ENCODE measurements at places on chromosomes 5 and 9. TPM values are rescaled to one million over a fixed set of nuclear protein-coding genes. Genes with fewer than 3 reads are reported as not detected.
A peak's percentile ranks its signal among the peaks of the same experiment; 100 is the strongest.

Gene LHFPL2
- 62.5 TPM for total RNA-seq

Gene MUSK
- total RNA-seq = not detected

Gene PRSS3
- total RNA-seq = not detected

Gene COL15A1
- total RNA-seq = not detected

Gene LECT2
- not detected for total RNA-seq

Gene OR1J1
- total RNA-seq = not detected

Gene KIAA1958
- 6.9 TPM for total RNA-seq

Gene PCDHA4
- total RNA-seq = 10.8 TPM

Gene STK32A
- not detected for total RNA-seq

Gene SEC16A
- 4.4 TPM for total RNA-seq

Gene FBXL7
- 0.12 TPM for total RNA-seq

DNA sequence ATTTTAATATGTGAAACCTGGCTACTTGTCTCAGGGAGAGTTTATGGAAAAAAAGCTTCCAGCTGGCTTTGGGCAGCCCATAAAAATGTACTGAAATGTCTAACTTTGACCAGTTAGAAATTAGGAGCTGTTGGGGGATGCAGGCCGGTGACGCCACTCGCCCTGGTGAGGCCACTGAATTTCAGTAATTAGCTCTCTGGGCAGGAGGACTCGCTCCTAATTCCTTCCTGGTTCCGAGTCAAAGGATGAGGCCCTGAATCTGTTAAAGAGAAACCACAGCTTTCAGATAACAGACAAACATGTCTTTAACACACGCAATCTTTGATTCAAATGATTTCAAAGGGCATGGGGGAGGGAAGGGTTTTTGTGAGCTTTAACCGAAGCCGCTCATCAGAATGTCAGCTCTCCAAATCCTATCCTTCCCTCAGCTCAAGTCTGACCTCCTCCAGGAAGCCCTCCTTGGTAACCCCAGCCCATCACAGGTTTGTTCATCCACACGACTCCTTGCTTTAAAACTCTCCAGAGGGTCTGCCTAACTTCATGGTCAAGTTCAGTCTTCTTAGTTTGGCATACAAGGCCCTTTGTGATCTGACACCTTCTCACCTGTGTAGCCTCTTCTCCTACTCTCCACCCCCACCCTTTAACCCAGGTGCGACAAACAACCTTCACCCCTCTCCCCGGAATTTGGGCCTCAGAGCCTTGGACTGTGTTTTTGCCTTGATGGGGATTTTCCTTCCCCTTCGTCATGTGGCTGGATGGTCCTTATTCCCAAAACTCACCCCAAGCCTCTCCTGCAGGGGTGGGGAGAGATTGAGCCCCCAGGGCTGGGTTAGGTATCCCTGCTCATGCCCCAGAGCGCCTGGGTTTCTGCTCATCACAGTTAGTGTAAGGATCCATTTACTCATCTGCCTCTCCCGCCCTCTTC, 13.6 kb upstream of the PHF19 start:
- DNase-seq = no peak

DNA sequence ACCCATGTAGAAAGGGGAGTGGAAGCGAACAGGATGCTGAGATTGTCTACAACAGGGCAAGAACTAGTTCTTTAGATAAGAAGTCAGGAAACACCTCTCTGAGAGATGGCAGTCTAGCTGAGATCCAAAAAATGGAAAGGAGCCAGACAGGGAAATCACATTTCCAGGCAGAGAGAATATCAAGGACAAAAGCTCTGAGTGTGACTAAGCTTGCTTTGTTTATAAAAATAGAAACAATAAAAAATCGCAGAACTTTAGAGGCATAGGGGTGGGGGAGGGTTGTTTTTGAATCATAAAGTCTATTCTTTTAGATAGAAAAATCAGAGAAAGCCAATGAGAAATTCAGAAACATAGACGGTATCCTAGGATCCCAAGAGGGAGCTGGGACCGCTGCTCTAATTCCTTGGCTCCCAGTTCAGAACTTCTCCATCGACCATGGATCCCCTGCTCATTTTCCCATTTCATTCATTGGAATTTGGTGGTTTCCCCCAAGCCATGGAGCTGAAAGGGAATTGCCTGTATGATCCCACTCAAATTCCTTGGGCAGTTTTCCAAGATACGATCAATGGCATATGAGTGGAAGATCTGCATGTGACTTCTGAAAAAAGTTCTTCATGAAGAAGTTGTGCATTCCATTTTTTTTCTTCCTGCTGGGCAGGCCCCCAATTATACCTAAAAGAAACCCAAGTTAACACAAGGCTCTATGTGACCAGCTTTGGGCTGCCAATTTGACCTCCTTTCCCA, 182.0 kb downstream of the GRIA1 start:
- DNase-seq = no peak

- DNase-seq = no peak
These were observed 892.7 kb downstream of the TLE1 start for GRCh38 chr9:80796632-80797031.

- no peak for DNase-seq
These were observed 165.5 kb downstream of the TLR4 start for GRCh38 chr9:117869712-117870111.

- DNase-seq = no peak
These were observed 20.7 kb upstream of the PTPN3 start for GRCh38 chr9:109518621-109519335.

DNA sequence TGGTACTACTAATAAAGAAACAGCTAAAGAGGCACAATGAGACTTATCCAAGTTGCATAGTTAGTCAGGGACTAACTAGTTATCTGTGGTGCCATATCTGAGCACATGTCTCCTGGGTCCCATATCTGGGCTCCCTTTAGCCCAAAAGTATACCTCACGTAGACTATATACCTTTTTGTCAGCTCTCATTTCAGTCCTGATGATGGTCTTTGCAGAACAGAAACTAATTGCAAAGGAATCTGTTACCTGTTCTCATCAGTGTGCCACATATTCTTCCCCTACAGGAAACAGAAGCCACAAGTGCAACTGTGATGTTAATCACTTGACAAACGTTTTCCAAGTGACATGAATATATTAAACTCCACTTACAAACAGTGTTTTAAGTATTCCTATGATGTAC, 395.2 kb downstream of the KIAA0825 start:
- DNase-seq = no peak

DNA sequence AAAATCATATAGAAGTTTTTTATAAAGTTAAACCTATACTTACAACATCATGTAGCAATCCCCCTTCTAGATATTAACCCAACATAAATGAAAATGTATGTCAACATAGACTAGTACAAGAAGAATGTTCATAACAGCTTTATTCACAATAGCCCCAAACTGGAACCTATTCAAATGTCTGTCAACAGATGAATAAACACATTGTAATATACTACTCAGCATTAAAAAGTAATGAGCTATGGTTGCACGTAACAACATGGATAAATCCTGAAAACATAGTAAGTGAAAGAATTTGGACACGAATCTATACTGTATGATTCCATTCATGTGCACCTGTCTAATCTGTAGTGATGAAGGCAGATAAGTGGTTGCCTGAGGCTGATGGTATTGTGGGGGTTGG, 73.9 kb downstream of the CSNK1G3 start:
- DNase-seq = no peak

- peak; percentile 82 for DNase-seq
These were observed at the start of gene PTAR1 for GRCh38 chr9:69759421-69760277. TSS of gene PTAR1 (minus strand) at chr9:69760011. CDS start at chr9:69759938, 73 bp downstream.

DNA sequence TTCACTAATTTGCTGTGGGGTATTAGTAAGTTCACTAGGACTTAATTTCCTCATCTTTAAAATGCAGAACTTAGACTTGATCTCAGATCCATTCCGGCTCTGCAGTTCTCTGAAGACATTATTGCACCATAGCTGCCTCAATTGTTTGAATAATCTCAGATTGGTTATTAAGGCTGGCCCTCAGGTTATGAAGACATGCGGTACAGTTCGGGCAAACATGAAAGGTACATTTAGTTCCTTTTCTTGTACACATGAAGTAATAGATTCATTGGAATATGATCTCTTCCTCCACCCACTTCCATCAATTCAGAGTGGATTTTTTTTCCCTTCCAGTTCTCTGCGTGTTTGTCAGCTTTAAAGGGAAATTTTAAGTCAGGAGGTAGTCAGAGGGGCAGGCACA, 28.0 kb downstream of the ATP6V0E1 start:
- DNase-seq = no peak

GRCh38 chr9:23322392-23322791, 503.6 kb downstream of the ELAVL2 start:
- DNase-seq = no peak

DNA sequence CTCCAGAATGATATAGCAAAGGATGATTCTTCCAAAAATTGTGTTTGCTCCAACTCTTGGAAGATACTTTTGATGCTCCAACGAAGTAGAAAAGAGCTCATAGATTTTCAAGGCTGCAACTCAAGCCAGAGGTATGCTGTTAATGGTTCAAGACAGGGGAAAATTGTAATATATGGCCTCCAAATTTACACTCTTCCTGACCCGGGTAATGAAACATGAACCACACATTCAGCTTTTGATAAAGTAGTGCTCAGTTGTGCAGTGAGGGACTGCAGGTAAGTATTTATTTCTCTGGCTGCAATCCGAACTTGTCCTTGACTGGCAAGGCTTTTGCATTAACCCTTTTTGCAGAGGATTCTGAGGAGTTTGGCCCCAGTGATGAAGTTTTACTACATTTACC, 446.4 kb downstream of the RASEF start:
- DNase-seq = no peak

GRCh38 chr5:172647352-172648012, 6.4 kb downstream of the NEURL1B start:
- no peak for DNase-seq

GRCh38 chr5:172874647-172875504, 40.8 kb downstream of the ERGIC1 start:
- DNase-seq = no peak

- no peak for DNase-seq
These were observed 806.2 kb downstream of the MTRR start for GRCh38 chr5:8675182-8675581.

- DNase-seq = no peak
These were observed 4.9 kb downstream of the FBXO38 start for GRCh38 chr5:148388696-148389095.

DNA sequence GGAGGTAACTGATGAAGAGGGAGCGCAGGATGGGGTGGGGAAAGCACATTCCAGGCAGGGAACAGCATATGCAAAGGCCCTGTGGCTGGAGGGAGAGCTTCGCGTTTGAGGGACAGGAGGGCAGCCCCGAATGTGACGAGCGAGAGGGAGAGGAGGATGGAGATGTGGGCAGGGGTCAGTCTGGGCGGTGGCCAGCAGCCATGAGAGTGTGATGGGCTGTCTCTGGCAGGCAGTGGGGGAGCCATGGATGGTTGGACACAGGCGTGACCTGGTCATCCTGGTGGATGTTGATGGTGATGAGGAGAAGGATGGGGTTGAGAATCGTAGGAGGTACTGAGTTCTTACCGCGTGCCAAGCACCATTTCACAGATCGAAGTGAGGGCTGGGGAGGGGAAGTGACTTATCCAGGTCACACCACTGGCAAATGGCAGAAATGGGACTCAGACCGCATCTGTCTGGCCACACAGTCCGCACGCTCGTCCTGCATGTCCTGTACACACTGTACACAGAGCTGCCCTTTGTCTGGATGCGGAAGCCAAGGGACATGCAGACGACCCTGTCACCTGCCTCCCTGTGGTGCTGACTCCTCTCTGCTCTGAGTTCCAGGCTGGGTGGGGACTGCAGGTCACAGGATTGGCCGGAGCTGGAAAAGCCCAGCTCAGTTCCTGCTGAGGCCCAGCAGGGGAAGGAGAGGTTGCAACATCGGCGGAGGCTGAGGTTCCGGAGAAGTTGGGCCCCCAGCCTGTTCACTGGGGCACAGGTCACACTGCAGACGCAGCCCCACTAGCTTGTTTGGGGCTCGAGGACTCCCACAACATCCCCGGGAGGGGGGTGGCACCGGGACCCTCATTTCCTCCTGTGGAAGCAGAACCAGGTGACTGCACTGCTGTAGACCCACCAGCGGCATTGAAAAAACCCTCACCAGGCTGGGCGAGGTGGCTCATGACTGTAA, 165.6 kb upstream of the IER5L start:
- no peak for DNase-seq

DNA sequence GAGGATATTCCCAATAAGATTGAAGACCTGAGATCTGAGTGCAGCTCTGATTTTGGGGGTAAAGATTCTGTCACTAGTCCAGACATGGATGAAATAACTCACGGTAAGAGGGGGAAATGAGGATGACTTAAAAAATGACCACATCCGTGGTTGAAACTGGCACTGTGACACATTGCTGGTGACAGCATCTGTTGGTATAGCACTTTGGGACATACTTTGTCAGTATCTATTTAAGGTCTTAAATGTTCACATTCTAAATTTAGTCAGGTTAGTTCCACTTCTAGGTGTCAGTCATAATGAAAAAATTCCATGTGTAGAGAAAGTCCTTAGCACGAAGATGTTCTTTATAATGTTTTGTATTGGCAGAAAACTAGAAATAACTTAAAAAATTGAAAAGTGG, 70.9 kb downstream of the GAPVD1 start:
- no peak for DNase-seq
